ENCODE measurements at places on chromosomes 7 and 10. TPM values are rescaled to one million over a fixed set of nuclear protein-coding genes. Genes with fewer than 3 reads are reported as not detected.

The SPDYE16 gene
- total RNA-seq: 0.12 TPM

The SUGCT gene
- 55.2 TPM for total RNA-seq

The TDRD1 gene
- total RNA-seq: 7.7 TPM

The TMEM213 gene
- not detected for total RNA-seq

The ANKIB1 gene
- 52.1 TPM for total RNA-seq

The CEP55 gene
- total RNA-seq: 0.47 TPM

The FKBP6 gene
- total RNA-seq: not detected

The PNLIPRP3 gene
- total RNA-seq: not detected

The FAM204A gene
- total RNA-seq: 44.0 TPM

The SEMA4G gene
- 0.53 TPM for total RNA-seq

The OR6V1 gene
- not detected for total RNA-seq

The APBB1IP gene
- total RNA-seq: not detected

The OGDHL gene
- 0.12 TPM for total RNA-seq

The EFCAB10 gene
- not detected for total RNA-seq

The NCF1 gene
- total RNA-seq: not detected

The EMX2 gene
- 0.08 TPM for total RNA-seq

The ACBD7 gene
- total RNA-seq: 1.1 TPM

The PDZD7 gene
- 2.0 TPM for total RNA-seq
